ENCODE measurements at places on chromosomes 4 and X. TPM values are rescaled to one million over a fixed set of nuclear protein-coding genes. Genes with fewer than 3 reads are reported as not detected.

The SUPT20HL1 gene
- not detected for polyA plus RNA-seq

- DNase-seq = no peak
Observed at GRCh38 chr4:172982151-172982590, 186.4 kb upstream of the GALNT7 start.

GRCh38 chr4:166014411-166014810 is 141.4 kb downstream of the TLL1 start:
- no peak for DNase-seq

The ASB12 gene
- polyA plus RNA-seq = not detected

The FGFR3 gene
- 28.4 TPM for polyA plus RNA-seq

DNA sequence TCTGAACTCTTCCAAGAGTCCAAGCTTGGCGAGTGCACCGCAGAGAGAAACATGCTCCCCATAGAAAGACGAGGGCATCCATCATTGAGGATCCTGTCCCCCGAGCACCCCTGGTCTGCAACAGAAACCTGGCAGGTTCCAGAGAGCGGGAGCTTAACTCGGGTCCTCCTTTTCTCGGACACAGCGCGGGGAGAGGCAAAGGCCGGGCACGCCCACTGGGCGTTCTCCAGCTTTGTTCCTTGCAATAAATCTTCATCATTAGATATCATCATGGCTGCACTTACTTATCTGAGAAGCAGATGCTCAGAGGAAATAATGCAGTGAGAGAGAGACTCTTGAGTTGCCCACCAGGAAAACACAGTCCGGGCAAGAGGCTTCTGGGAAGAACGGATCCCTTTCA is 90.1 kb upstream of the PSAPL1 start:
- no peak for DNase-seq

The CXCL1 gene
- 1.4 TPM for polyA plus RNA-seq

GRCh38 chr4:77819404-77819842 is 255 bp upstream of the CNOT6L start:
- no peak for DNase-seq

DNA sequence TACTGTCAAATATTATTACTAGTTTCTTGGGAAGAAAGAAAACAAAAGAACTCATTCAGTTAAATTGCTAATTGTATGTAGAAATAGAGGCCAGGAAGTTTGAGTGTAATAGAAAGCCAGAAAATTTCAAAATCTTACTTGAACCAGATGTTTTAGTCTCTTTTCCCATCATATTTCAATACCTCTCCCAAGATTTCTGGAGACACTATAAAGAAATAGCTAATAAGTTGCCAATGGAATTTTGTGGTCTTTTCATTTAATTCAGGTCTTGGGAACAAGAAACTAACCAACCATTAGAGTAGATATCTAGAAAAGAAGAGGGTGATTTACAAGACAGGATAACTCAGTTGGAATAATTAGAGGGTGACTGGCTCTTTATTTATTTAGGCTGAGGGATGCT is 112.2 kb downstream of the AGTR2 start:
- no peak for DNase-seq

The ATOH1 gene
- not detected for polyA plus RNA-seq

Measured in brain (organoid and tissue), 16 donors.